Hippocampal formation (tissue), 2 donors: ENCODE measurements at places on chromosomes 12 and 14.

GRCh38 chr12:56999456-56999855, 6.9 kb downstream of the ZBTB39 start:
- no peak for DNase-seq

DNA sequence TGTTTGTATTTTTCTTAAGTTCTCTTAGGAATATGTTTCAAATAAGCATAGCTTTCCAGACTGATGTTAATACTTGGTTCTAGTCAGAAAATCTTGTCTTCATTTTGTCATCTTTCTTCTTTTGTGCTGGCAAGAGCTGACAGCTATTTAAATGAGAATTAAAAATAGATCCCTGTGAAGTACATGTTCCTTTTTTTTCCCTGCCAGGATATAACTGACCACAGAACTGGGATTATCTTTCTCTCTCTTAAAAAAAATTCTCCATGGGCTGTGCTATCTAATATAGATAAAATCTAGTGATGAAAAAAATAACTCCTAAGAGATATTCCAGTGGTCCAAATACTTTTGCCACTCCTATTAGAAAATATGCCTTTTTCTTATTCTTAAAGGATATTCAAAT, 163.4 kb downstream of the AKAP6 start:
- DNase-seq = no peak

- no peak for DNase-seq
Observed at GRCh38 chr12:124829708-124830304, 33.9 kb downstream of the SCARB1 start.

GRCh38 chr12:1984759-1985158, 19.5 kb downstream of the DCP1B start:
- no peak for DNase-seq

- DNase-seq = peak; percentile 26
Observed at GRCh38 chr14:54175298-54175942, 218.8 kb upstream of the BMP4 start.

DNA sequence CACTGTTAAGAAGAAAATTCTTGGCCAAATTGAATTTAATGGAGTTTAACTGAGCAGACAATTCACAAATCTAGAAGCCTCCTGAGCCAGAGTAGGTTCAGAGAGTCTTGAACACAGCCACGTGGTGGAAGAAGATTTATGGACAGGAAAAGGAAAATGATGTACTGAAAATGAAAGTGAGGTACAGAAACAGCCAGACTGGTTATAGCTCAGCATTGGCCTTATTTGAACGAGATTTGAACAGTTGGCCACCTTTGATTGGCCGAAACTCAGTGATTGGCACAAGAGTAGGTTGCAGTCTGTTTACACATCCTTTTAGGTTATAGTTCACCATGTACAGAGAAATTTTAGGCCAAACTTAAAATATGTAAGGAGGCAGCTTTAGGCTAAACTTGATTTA, 9.9 kb downstream of the OAS2 start:
- DNase-seq = no peak

DNA sequence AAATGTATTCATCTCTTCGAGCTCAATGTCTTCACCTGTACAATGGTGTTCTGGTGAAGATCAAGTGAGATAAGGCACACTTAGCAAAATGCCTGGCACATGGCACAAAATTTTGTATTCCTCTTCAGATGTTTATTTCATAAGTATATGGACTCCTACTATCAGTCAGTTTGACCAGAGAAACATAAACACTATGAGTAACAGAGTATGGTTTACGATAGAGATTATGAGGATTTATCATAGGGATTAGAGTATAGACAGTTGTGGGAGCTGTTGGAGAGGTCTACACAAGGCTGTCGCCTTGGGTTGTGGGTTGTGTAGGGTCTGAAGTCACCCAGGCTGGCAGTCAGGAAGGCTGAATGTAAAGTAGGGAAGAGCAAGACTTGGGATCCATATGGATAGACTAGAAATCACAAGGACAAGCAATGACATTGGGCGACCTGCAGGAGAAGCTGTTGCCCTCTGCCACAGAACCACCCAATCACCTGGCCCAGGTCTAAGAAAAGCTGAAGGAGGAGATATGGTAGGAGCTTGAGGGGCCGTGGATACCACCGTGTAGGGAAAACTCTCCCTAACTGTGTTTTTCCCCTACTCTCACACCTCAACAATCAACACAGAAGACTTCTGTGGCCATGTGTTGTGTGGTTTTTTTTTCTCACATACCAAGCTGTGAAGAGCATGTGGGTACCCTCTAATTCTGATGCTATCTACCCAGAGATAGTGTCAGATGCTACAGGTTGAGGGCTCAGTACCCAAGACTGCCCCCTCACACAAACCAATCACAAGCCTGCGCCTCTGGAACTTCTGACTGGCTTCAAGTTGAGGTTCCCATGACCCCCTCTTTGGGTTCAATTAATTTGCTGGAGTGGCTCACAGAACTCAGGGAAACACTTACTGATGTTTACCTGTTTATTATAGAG, 27.2 kb upstream of the RESF1 start:
- DNase-seq = no peak

DNA sequence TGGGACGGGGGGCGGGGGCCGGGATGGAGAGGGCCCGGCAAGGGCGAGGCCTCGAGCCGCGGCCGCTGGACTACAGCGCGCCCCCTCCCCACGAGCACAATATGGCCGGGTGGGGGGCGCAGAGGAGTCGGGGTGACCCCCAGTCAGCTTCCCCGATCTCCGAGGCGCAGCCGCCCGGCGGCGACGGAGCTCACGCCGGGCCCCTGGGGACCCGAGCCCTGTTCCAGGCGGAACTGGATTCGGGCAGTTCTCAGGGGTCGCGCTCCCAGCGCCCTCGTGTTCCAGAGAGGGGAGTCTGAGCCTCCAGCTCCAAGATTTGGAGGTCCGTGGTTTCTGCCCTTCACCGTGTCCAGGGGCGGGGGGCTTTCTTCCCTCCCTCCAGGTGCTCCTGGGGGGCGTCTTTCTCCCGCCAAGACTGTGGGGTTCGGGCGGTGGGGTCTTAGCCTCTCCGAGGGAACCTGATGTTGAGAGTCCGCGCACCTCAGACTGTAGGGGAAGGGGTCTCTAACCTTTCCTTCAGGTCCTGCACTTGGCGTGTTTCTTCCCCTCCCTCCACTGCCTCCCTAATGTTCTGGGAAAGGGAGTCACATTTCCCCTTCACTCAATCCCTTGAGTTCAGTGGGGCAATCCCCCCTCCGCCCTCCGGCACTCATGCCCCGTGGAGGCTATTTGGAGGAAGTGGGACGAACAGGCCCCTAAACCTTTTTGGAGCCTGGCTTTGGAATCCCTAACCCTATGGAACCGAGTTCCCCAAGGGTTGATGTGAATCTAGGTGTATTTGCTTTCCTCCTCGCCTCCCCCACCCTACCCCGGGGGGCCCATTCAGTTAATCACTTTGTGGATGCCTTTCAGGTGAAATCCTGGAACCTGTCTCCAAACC, 584 bp downstream of the ACVR1B start:
- no peak for DNase-seq

GRCh38 chr12:114703060-114703493, 19.1 kb upstream of the TBX3 start:
- DNase-seq = no peak

- no peak for DNase-seq
Observed at GRCh38 chr14:92906420-92906819, 16.5 kb upstream of the CHGA start.

GRCh38 chr14:85915711-85916110, 385.8 kb downstream of the FLRT2 start:
- DNase-seq = no peak

DNA sequence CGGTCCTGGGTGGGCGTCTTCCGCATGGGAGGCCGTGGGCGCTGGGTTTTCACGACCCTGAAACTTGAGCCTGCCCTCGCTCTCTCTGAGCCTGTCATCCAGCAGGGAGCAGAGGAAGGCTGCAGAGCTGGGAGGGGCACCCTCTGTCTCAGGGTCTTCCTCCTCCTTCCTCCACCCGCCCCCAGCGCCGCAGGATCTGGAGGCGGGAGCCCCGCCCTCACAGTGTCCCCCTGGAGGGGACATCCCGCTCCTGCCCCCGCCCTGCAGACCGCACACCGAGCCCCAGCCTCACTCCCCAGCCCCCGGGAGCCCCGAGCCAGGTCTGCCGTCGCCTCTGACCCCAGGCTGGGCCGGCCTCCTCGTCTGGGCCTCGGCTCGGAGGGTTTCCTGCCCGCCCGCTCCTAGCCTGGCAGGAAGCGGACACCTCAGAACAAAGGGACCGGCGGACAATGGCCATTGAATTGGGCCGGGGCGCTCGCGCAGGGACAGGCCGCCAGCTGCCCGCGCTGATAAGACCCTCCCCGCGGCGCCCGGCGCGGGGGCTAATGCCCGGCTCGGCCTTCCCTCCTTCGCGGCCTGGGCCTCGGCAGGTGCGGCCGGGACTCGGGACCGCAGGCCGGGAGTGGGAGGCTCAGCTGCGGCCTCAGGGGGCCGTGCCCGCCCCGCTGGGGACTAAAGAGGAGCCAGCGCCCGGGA, 15.3 kb upstream of the NUDT14 start:
- no peak for DNase-seq
